ENCODE measurements at places on chromosomes 7 and 10.

DNA sequence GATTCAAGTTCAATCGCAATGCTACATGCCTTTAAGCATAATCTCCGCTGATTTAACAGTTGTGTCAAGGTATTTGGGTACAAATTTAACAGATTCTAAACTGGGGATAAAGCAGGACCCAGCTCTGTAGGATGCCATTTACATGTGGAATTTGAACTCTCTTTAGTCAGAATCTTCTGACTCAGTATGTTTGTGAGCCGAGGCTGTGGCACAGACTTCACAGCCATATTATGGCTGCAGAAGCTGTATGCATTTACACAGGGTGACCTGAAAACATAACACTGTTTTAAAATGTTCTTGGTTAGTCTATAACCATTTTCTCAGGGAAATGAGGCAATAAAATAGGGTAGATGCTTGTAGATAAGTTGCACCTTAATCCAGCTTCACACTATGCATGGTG is 8.7 kb downstream of the PDLIM1 start:
- no peak for DNase-seq

- no peak for DNase-seq
These were observed 29.3 kb upstream of the ERCC6 start for GRCh38 chr10:49568235-49568634.

DNA sequence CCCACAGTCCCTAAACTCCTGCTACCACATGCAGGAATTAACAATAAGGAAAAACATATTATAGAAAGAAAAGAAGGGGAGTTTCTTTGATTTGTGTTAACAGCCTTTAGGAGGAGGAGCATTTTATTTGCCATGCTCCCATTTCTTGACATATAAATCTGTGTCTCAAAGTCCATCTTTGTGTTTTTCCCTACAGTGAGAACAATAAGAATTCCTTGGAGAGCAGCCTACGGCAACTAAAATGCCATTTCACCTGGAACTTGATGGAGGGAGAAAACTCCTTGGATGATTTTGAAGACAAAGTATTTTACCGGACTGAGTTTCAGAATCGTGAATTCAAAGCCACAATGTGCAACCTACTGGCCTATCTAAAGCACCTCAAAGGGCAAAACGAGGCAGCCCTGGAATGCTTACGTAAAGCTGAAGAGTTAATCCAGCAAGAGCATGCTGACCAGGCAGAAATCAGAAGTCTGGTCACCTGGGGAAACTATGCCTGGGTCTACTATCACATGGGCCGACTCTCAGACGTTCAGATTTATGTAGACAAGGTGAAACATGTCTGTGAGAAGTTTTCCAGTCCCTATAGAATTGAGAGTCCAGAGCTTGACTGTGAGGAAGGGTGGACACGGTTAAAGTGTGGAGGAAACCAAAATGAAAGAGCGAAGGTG is 4.1 kb downstream of the IFIT2 start:
- no peak for DNase-seq

GRCh38 chr10:84075226-84076046 is 63.9 kb upstream of the GHITM start:
- no peak for DNase-seq

DNA sequence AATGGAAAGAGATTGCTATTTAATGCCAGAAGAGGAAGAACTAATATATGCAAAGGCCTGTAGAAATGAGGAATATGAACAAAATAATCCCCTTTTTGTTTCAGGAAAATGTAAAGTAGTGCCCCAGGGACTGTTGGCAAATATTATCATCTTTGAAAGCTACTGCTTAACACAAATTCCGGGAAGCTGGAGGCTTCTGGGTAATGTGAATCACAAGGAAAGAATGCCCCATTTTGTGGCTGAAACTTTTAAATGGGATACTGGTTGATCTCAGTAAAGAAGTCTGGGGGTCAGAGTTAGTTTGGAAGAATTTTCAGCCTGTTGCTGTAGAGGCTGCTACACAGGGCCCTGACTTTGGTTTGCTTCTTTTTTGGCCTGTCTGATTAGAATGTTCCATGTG is 141.0 kb downstream of the PTEN start:
- no peak for DNase-seq

DNA sequence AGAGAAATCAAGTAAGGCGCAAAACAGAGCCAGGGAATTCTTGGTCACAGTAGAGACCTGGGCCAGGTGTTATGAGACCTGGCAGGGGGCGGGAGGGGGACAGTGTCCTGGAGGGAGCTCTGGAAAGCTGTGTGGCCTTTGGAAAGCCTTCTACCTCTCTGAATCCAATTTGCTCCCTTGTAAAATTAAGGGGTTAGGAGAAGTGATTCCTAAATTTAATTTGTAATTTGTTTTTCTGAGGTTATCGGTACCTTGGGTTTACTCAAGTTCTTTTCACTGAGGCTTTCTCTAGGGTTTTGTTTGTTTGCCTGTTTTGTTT is 920.8 kb downstream of the TYW1 start:
- DNase-seq, result no peak

DNA sequence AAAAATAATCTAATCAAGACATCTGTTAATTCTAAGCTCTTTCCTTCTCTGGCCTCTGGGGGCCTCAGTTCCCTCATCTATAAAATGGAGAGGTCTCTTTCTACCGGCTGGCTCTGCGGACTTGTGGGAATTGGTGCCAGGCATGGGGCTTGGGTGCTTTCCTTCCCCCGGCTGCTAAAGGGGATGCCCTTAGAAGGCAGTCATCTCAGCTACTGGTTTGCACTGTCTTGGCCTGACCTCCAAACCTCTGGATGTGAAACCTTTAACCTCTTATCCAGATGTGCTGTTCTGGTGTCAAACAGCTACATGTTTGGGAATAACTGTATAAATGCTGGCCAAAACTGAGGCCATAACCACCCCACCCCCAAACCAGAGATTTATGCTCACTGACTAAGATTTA is 320.0 kb downstream of the RPS24 start:
- DNase-seq, result no peak
